ENCODE measurements at places on chromosomes 6 and 20. TPM values are rescaled to one million over a fixed set of nuclear protein-coding genes. Genes with fewer than 3 reads are reported as not detected.

Gene THBS2
- total RNA-seq = 5.0 TPM

Gene PDE10A
- 2.2 TPM for total RNA-seq

Gene EEF1A2
- total RNA-seq = 1.3 TPM

Gene TNFRSF6B
- total RNA-seq = 8.9 TPM

Gene SAMD3
- 2.0 TPM for total RNA-seq

Gene PRL
- not detected for total RNA-seq

Gene RAB32
- 48.9 TPM for total RNA-seq

Gene GPR63
- 1.8 TPM for total RNA-seq

Gene NFATC2
- 4.7 TPM for total RNA-seq

Gene CARMIL1
- total RNA-seq = 58.7 TPM

Measured in left colon (tissue), 2 donors.